PC-9 (cell line): ENCODE measurements at places on chromosomes 2 and 18. TPM values are rescaled to one million over a fixed set of nuclear protein-coding genes. Genes with fewer than 3 reads are reported as not detected.

The MARS2 gene
- 5.1 and 6.0 TPM in 2 replicates for total RNA-seq

The FAM124B gene
- 0.17 and 0.60 TPM in 2 replicates for total RNA-seq

DNA sequence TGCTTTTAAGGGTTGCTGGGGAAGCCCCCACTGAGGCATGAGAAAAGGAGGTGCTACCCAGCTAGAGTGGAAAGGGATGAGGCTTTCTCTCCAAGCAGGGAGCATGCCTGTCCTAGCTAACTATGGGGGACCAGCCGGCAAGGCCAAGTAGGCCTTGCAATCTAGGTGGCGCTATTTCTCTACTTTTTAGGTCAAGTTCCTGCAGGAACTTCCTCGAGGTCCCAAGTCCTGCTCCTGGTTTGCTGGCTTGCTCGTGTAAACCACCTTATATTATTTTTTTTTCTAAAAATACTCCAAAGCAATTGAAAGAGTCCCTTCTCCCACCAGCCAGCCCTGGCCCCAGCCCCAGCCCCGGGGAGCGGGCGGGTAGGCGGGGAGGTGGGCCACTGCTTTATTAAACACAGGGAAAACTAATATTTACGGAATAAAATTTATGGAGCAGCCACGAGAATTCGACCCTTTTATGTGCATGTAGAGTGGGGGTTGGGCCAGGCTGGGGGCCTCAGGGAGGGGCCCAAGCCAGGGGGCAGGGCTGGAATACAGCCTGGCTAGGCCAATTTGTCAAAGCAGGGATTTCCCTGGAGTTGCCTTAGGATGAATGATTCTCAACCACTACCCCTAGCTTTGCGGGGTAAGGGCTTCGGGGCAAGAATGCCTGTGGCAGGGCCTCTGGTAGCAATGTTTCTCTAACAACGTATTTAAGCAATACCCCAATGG lies 12.8 kb upstream of the IHH start:
- peaks cover 13% of the 10 kb centered on the region for H3K4me1 ChIP-seq
- H3K36me3 ChIP-seq: no peaks in the 10 kb centered on the region
- H3K27ac ChIP-seq: no peak overlapping the region
- H3K4me3 ChIP-seq: no peak overlapping the region
- H3K27me3 ChIP-seq: no peaks in the 10 kb centered on the region

GRCh38 chr2:86446060-86446459 lies 4.9 kb downstream of the KDM3A start:
- no peaks in the 10 kb centered on the region for H3K27me3 ChIP-seq
- H3K4me1 ChIP-seq: peaks cover 30% of the 10 kb centered on the region
- no peak overlapping the region for H3K4me3 ChIP-seq
- peaks cover 17% of the 10 kb centered on the region; the same call in 1 of the 2 replicates for H3K36me3 ChIP-seq
- peak; percentile 55 for DNase-seq

DNA sequence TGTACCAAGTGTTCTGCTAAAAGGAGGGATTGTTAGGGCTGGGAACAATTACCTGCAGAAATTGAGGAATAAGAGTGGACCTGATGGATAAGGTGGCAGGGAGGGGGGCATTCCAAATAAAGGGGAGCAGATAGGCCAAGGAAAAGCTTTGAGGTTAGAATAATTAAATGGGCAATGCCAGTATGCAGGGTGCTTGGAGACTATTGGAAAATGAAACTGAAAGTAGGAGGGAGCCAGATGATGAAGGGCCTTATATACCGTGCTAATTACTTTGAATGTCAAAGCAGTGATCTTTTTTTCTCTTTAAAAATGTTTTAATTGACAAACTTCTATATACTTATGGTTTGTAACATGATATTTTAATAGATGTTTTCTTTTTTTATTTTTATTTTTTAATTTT lies 42.9 kb downstream of the MMADHC start:
- H3K27ac ChIP-seq: no peak overlapping the region
- no peaks in the 10 kb centered on the region for H3K36me3 ChIP-seq
- no peak overlapping the region for H3K4me3 ChIP-seq
- DNase-seq: no peak

DNA sequence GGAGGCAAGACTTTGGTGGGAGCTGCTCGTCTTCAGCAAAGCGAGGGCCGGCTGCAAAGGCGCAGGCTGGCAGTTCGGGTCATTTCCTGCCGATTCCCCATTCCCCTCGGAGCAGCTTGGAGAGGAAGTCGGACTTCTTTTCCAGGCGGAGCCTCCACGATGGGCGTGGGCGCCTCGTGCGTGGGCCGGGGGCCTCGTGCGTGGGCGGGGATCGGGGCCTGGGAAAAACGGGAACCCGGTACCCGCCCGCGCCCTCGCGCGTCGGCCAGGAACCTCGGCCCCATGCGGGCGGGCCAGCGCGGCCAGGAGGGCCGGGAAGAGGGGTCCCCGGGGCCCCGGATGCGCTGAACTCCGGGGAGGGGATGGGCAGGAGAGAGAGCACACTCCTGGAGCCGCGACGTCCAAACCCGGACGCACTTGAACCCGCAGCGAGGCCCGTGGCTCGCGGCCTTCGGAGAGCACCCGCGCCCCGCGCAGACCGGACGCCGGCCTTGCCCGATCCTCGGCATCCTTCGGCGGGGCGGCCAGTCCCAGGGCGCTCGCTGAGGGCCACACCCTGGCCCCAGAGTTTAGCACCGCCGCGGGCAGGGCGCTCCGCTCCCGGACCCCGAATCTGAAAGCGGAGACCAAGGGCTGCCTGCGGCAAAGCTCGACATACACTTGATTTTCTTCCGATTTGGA lies 368.4 kb downstream of the MTX2 start:
- DNase-seq: no peak
- H3K27me3 ChIP-seq: no peaks in the 10 kb centered on the region
- H3K36me3 ChIP-seq: no peaks in the 10 kb centered on the region
- no peak overlapping the region for H3K27ac ChIP-seq

GRCh38 chr18:10690035-10690329 lies 164.2 kb downstream of the NAPG start:
- no peak overlapping the region for H3K4me3 ChIP-seq
- peaks cover 58% of the 10 kb centered on the region for H3K27me3 ChIP-seq
- no peaks in the 10 kb centered on the region for H3K4me1 ChIP-seq
- no peaks in the 10 kb centered on the region for H3K36me3 ChIP-seq
- H3K27ac ChIP-seq: no peak overlapping the region

DNA sequence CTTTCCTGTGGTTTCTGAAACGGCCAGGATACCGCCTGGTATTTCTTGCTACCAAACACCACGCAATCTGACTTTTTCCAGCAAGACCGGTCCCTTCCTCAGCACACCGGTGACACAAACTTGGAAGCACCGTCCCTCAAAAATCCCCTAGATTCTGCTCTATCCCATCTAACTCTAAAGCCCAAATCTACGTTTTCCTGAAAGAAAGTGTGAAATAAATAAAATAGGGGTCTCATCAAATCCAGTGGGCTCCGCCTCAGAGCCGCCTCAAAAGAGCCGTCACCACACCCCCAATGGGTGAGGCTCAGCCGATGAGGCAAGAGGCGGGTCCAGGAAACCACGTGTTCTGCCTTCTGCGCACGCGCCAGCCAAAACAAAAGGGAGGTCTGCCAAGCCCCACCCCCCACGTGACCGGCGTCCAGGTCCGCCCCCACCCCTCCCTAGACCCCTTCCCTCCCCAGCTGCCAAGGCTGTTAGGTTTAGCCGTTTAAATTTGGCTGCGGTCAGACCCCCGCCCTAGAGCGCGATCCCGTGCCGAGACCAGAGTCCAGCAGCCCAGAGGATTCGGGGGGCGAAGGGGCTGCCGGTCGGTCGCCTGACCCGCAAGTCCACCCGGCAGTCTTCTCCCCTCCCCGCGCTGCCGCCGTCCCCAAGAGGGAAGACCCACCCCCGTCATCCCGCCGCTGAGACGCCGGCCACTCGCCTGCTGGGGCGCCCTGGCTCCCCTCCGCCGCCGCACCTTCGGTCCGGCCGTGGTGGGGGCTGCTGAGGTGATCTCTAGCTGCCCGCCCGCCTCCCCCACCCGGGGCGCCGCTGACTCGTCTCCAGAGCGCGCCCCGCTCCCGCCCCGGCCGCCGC lies 534 bp downstream of the KANSL1L start:
- no peaks in the 10 kb centered on the region for H3K27me3 ChIP-seq
- no peaks in the 10 kb centered on the region; the same call in 1 of the 2 replicates for H3K36me3 ChIP-seq
- H3K27ac ChIP-seq: peak overlapping the region; percentile 91
- H3K4me3 ChIP-seq: peak overlapping the region; percentile 83
- DNase-seq: peak; percentile 92

DNA sequence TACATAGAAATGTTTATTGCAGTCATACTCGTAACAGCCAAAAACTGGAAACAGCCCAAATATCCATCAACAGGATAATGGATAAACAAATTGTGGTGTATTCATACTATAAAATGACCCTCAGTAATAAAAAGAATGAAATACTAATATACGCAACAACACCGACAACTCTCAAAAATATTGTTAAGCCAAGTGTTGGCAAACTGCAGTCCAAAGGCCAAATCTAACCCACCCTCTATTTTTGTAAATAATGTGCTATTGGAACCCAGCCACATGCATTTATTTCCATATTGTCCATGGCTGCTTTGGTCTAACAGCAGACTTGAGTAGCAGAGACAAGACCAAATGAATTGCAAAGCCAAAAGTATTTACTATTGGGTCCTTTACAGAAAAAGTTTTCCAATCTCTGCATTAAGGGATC lies 151.0 kb downstream of the MREG start:
- H3K27me3 ChIP-seq: no peaks in the 10 kb centered on the region
- no peak for DNase-seq
- H3K27ac ChIP-seq: no peak overlapping the region
- no peak overlapping the region for H3K4me3 ChIP-seq
